ENCODE measurements at places on chromosomes 5 and 9.
A peak's percentile ranks its signal among the peaks of the same experiment; 100 is the strongest.

DNA sequence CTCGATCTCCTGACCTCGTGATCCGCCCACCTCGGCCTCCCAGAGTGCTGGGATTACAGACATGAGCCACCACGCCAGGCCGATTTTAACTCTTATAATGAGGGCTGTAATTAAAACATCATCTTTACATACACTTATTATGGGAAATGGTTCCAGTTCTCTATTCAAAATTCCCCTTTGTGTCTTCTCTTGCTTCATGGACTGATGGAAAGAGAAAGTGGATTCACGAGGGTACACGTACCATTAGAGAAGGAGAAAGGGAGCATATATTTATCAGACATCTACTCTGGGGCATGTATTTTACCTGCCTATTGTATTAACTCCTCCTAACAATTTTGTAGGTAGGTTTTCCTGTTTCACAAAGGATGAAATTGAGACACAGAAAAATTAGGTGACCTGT, 31.1 kb downstream of the PTGS1 start:
- DNase-seq, result no peak

- DNase-seq, result no peak
Measured at GRCh38 chr5:113581388-113581787, 67.9 kb downstream of the YTHDC2 start.

- DNase-seq, result no peak
Measured at GRCh38 chr5:43400082-43400481, 12.1 kb downstream of the CCL28 start.

GRCh38 chr5:168679515-168679920, 100.3 kb upstream of the PANK3 start:
- peak; percentile 72 for DNase-seq

DNA sequence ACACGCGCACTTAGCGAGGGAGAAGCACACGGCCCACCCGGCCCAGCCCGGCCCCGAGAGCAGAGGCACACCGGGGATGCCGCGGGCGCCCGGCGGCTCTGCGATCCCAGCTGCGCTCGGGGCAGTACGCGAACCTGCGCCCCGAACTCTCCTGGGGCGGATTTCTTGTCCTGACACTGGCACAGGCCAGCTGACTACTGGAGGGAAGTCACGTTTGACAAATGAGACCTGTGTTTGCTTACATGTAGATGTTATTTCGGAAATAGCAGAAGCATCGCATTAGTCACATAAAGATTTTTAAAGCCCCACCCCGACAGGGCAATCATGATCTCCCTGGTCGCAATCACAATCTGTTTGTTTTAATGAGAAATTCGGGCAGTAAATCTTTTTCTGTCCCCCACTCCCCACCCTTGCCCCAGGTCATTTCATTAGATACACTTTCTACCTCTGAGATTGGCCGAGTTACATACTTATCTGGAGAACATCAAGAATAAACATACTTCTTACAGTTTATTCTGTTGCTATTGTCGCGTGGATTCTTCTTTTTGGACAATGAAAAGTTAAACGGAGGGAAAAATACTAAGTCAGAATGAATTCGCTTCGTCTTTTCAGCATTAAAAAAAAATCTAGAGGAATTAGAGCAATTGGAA, 518.9 kb downstream of the CTNND2 start:
- no peak for DNase-seq

- no peak for DNase-seq
Measured at GRCh38 chr9:26301659-26302058, 590.9 kb downstream of the CAAP1 start.

GRCh38 chr9:123926941-123927340, 3.0 kb downstream of the DENND1A start:
- no peak for DNase-seq

Measured in CD4-positive, alpha-beta T cell treated with Interleukin-17A for 4 hours (primary cell).